Pons (tissue), 1 donor: ENCODE measurements at places on chromosomes 1 and 21.

DNA sequence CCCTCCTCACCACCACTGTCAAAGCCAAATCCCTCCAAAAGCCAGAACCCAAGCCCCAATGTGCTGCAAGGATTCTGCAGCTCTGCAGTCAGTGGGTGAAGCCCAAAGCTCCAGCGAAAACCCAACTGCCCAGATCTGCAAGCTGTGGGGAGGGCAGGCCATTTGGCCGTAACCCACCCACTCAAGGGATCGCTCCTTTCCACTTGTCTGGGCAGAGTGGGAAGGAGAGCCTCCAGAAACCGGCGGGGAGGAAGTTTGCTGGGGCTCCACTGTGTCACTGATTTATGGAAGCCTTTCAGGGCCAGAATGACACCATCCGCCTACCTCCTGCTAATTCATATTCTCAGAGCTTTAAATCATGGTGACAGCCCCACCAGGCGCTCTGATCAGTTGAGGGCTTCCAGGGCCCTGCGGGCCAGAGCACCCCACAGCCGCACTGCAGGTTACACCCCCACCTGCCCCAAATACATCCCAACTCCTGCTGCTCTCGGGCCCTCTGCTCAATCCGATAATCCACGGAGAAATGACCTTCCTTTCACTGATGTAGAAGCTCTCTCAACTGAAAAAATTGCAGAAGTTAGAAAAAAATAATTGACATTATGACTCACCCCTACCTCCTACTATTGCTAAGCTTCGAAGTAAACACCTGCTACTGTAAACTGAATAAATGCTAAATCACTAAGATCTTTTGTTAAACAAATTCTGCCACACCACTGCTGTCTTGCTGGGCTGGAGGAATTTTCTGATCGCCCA, 40.6 kb upstream of the RAB4A start:
- no peak for DNase-seq

- DNase-seq: no peak
Observed at GRCh38 chr1:158058237-158058985, 65.0 kb downstream of the KIRREL1 start.

DNA sequence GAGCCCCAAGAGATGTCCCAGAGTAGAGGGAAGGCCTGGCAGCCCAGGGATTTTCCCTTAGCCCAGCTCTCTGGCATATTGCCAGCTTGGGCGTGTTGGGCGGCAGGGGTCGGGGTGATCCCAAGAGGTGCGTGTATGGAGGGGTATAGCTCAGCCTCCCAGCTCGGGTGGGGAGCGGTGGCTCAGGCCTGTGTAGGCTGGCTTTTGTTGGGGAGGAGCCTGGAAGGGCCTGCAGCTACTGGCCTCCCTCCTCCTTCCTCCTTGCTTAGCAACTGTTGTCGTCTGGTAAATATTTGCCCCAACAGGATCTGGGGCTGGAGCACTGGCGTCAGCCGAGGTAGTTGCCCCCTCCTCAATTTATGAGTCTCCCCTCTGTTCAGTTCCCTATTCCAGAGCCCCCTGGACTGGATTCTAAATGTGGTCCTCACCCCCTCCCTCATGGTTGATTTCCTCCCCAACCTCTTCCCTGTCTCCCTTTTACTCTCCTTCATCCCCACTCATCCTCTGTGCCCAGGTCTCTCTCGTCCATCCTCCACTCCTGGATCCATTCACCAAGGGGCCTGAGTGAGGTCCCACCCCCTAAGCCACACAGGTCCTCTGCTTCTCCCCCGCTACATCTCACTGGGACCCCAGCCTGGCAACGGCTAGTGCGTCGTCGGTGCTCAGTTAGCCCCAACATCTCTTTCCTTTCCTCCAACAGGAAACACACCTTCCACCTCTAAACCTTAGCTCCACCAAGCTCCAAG, 10.3 kb upstream of the LMNA start:
- DNase-seq: no peak

GRCh38 chr1:112133487-112133886, 144.0 kb upstream of the KCND3 start:
- DNase-seq: no peak

GRCh38 chr1:13817906-13818305, 117.9 kb downstream of the PRDM2 start:
- no peak for DNase-seq
